ENCODE measurements at places on chromosomes 7 and 10.

GRCh38 chr10:71569775-71570588 lies 149.6 kb downstream of the C10orf105 start:
- DNase-seq, result peak; percentile 54

GRCh38 chr7:121595758-121596696 lies 199.9 kb upstream of the FAM3C start:
- DNase-seq, result no peak

DNA sequence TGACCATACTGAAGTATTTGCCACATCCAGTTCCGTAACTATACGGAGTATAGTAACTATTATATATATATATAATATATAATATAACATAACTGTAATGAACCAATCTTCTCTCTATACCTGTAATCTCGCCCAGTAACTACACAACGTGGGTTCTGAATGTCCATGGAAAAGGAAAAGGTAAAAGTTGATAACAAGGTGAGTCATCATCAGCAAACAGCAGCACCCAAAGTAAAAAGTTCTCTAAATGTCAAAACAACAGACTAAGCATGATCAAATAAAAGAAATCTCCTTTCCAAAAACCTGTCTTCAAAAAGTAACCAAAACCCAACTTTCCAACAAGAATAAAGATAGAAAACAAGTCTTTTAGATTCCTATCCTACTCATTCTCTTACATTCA lies 42.8 kb downstream of the ELAPOR2 start:
- DNase-seq, result no peak

DNA sequence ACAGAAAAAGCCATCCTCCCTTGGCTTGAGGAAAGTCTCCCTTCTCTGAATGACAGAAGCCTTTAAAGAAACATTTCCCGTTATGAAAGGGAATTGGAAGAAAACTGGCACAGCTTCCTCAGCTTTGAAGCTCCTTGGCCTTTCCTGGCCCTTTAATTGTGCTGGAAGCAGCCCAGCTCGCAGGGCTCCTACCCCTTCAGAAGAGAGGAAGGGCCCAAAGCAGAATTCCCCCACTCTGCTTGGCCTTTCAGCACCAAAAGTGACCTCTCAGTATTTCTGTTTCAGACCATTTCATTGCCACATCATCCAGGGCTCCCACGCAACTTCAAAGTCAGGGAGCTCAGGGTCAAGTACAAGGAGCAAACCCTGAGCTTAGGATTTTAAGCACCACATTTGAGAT lies 4.2 kb downstream of the AFAP1L2 start:
- DNase-seq, result no peak

GRCh38 chr10:124722798-124723783 lies 21.1 kb downstream of the FAM53B start:
- DNase-seq, result no peak

- DNase-seq, result no peak
Measured at GRCh38 chr7:30698481-30698880, 16.2 kb upstream of the CRHR2 start.

- no peak for DNase-seq
Measured at GRCh38 chr7:91293840-91294239, 29.6 kb downstream of the FZD1 start.

DNA sequence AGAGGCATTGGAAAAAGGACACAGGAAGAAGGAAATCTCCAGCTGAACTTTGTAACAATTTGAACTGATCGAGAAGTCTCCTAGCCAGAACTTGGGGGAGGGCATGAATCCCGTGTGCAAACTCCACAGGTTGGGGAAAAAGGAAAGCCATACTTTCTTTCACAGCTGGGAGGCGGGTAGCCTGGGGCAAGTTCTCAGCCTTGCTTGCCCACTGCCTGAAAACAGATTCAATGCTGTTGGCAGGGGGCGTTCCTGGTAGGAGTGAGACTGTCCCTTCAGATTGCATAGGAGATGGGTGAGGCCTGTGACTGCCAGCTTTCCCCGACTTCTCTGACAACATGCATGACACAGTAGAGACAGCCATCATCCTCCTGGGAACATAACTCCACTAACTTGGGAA lies 289.1 kb upstream of the PHF14 start:
- no peak for DNase-seq

DNA sequence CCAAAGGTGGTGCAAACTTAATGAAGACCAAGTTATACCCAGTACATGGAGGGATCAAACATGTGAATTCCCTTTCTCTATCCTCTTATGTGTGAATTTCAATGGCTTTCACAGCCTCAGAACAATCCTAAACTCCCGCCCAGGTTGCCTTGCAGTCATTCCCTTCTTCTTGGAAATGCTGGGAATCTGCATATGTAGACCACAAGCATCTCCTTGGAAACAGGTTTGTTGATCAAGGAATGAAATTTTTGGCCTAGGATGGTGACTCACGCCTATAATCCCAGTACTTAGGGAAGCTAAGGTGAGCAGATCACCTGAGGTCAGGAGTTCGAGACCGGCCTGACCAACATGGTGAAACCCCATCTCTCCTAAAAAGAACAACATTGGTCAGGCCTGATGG lies 77.8 kb upstream of the ABI1 start:
- DNase-seq, result no peak

GRCh38 chr7:24123076-24123475 lies 160.9 kb upstream of the NPY start:
- DNase-seq, result no peak
